Islet precursor cell (in vitro differentiated cells): ENCODE measurements at places on chromosomes 3 and 15.

GRCh38 chr3:195064300-195064931 lies 206.5 kb downstream of the XXYLT1 start:
- DNase-seq = no peak

- DNase-seq = no peak
Measured at GRCh38 chr3:52132041-52132440, 22.2 kb downstream of the POC1A start.

DNA sequence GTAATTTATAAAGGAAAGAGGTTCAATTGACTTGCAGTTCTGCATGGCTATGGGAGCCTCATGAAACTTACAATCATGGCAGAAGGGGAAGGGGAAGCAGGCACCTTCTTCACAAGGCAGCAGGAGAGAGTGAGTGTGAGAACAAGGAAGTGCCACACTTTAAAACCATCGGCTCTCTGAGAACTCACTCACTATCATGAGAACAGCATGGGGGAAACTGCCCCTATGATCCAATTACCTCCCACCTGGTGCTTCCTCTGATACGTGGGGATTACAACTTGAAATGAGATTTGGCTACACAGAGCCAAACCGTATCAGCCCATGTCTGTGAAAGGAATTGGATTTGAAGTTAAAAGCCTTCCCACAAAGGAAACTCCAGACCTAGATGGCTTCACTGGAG lies 39.1 kb downstream of the TKT start:
- DNase-seq = no peak

DNA sequence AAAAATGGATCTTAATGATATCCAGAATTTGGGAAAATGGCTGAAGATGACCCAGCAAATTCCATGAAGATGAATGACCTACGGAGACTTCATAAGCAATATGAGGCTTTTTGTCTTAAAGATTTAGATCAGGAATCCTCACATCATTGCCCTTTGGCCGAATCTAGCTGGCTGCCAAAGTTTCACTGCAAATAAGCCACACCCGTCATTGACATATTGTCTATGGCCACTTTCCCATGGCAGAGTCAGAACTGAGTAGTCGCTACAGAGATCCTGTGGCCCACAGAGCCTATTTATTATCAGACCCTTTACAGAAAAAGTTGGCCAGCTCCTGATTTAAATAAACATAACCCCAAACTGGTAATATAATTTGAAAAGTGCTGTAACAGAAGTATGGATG lies 307.4 kb upstream of the RARB start:
- DNase-seq = no peak

DNA sequence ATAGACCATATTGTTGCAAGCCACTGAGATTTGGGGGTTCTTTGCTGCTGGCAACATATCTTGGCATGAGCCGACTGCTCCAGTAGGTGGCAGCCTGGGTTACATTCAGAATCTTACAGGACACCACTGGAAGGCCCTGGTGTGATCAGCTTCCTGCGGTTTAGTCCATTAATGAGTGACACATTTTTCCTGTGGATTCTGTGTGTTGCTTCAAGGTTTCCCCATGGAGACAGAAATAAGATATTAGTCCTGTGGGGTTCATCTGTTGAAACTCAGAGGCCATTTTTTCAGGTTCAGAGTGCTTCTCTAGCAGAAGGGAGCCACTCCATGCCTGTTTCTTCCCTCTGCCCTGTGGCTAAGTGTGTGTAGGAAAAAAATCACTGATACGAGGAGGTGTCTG lies 116.2 kb downstream of the MFSD1 start:
- DNase-seq = peak; percentile 81

- DNase-seq = peak; percentile 51
Measured at GRCh38 chr15:52180196-52180835, 10.9 kb downstream of the GNB5 start.

DNA sequence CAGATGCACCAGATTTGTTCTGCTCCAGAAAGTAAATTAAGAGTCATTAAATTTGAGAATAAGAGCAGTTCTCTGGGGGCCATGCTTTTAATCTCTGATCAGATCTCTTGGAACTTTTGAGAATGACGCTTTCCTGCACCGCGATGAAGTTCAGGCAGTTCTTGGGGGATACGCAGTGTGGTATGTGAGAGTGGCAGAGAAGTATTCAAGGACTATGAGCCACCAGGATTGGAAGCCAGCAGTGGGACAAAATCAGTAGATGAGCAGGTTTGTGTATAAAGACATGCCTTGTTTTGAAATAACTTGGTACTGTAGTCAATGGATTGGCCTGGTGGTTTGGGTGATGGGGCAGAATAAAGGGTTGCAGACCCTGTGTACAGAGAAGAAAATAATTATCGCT lies 483.6 kb downstream of the ERC2 start:
- peak; percentile 86 for DNase-seq

DNA sequence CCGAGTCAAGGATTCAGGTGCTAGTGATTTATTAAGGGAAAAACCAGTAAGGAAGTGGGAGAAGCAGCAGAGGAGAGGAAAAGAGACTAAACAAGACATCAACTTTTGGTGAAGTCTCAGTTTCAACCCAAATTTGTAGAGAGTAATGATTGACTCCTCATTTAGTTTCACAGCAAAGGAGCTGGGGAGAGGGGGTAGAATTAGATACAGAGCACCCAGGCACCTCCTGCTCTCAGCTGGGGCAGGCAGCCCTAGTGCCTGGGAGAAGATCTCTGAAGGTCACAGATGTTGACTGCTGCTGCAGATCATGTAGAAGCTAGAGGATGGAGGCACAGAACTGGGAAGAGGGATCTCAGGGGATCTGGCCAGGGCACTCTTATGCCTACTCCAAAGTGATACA lies 29.1 kb downstream of the RPL39L start:
- no peak for DNase-seq

DNA sequence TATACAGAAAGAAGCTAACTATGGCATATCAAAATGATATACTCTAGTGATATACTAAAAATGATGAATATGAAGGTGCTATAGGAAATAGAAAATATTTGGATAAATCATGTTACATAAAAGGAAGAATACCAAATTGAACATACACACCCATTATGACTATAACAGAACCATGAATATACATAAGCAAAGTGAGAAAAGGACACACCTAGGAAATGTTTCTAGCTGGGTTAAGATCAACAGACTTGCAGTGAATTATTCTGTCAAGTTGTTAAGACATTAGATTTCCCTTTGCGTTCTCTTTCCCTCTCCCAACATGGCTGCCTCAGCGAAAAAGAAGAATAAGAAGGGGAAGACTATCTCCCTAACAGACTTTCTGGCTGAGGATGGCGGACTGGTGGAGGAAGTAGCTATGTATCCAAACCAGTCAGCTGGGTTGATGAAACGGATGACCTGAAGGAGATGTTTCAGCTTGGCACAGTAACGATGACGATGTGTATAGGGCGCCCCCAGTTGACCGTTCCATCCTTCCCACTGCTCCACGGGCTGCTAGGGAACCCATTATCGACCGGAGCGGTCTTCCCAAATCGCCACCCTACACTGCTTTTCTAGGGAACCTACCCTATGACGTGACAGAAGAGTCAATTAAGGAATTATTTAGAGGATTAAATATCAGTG lies 20.2 kb upstream of the PARP14 start:
- no peak for DNase-seq

DNA sequence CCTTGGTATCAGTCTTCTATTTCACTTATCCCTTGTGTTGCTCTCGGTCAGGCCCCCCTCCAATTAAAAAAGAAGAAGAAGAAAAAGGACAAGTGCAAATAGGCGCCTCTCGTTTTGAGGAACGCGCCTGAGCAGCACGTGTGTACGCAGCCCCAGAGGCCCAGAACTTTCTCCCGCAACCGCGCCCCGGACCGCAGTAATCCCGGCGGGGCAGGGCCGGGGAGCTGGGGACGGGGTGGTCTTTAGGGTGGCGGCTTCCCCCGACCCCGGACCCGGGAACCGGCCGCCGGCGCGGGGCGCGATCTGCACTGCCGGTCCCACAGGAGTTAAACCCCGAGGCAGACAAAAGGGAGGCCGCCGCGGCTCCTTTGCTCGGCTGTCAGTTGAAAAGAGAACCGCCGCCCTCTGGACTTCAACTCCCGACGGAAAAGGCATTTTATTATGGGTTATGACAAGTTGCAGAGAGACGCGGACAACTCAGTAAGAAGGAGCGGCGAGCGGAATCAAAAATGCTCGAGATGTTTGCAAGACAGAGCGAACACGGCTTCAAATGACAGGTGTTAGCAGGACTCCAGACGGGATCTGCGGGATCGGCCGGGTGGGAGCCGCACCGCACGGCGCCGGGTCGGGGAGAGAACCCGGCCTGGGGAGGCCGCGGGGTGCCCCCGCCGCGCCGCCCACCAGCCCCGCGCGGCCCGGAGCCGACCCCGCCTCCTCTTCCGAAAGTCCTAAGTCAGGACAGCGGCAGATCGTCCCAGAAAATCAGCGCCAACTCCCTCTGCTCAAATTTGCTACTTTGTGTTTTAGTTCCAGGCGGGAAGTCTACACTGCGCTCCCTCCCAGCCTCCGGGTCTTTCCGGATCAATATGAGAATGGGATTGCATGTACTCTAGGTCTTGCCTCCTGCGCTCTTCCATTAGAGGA lies 79.0 kb downstream of the NR2F2 start:
- DNase-seq = no peak

DNA sequence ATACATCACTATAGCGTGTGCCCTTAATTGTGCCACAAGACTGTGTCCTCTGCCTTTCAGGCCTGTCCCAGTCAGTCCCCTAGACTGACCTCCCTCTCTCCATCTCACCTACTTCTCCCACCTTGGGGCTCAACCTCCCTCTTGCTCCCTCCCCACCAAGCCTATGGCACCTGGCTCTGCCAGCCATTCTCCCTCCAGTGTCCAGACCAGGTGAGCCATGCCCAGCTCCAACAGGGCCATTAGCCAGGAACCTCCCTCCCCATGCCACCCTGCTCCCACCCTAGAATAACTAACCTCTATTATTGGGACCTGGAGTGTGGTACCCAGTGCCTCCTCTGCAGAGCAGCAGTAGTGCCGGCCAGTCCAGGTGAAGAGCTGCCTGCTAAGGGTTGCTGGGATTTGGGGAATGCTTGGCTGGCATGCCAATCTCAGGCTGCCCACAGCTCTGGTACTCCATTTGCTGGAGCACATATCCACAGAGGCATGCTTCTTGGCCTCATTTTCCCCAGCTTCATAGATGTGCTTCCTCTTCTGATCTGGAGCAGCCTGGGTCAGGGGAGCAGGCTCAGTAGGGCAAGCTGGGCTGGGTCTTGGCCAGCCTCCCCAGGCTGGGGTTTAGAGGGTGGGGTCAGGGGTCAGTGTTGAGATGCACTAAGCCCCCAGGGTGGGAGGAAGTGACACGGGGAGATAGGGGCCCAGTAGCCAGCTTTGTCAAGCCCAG lies 38.8 kb downstream of the SAXO2 start:
- DNase-seq = no peak

DNA sequence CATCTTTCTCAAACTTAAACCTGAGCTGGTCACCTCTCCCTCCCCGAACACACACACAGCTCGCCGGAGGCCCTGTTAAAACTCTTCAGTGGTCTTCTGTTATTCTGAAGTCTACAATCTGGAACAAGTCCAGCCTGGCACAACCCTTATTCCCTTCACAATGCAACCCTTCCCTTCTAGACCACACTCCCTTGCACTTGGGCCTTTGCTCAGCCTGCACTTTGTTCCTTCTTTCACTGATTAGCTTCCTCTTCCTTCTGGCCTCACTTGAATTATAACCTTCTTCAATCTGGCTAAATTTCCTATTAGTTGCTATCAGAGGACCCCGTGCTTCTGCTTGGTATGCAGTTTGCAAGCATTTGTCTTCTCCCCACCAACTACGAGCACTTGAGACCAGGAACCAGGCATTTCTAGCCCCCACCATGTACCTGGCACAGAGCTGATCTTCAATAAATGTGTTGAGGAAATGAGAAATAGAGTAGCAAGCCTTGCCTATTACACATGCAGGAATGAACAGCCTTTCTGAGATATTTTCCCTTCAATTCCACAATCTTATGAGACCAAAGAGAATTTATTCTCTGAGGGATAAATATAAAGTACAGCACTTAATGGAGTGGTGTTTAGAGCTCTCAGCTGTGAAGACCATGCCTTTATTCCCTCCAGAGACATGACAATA lies 663.1 kb upstream of the ADAMTS9 start:
- DNase-seq = no peak

- no peak for DNase-seq
Measured at GRCh38 chr15:68775671-68776476, 44.8 kb downstream of the ANP32A start.

GRCh38 chr3:166889241-166889640 lies 490.9 kb downstream of the ZBBX start:
- DNase-seq = no peak

- no peak for DNase-seq
Measured at GRCh38 chr15:101246391-101246790, 5.5 kb downstream of the CHSY1 start.

GRCh38 chr15:90436952-90437351 lies 48.9 kb downstream of the IQGAP1 start:
- no peak for DNase-seq

DNA sequence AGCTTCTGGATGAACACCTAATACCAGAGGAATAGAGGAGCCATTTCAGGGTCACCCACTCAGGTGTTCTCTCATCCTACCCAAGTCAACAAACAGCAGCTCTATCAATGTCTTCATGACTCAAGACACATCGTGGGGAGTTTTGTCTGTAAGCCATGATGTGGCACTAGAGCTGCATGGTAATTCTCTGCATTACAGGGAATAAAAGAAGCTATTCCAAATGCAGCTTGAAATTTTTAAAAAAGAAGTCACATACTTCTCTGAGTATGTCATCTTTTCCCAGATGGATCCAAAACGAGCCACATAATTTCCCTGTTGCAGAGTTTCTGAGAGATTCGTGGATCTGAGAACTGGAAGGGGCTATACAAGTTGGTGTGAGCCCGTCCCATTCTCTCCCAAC lies 6.1 kb upstream of the THSD4 start:
- no peak for DNase-seq

GRCh38 chr3:43699864-43700263 lies 9.1 kb downstream of the ABHD5 start:
- DNase-seq = no peak

- DNase-seq = no peak
Measured at GRCh38 chr15:73757571-73757970, 4.4 kb upstream of the INSYN1 start.

DNA sequence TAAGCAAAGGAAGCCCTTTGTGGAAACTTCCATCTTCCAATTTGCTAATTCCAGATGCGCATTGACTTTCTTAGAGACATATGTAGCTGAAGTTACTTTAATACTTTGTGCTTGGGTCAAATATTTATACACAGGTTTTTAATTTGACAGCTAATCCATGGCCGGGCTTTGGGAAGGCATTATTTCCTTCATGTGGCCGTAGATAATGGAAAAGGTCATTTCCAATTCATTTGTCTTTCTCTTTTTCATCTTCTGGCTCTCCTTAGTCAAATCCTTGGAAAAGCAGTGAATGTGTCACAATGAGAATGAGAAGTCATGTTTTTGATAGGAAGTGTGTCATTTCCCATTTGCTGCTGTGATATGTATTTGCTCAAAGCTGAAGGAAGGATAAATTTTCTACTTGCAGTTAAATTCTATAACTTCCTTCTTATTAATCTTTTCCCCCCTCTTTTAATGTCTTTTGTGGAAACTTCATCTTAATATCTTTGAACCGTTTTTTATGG lies 323.3 kb downstream of the CLSTN2 start:
- no peak for DNase-seq

GRCh38 chr3:119368298-119368697 lies 74.1 kb downstream of the ARHGAP31 start:
- no peak for DNase-seq
